ENCODE measurements at places on chromosomes 5 and 9.

DNA sequence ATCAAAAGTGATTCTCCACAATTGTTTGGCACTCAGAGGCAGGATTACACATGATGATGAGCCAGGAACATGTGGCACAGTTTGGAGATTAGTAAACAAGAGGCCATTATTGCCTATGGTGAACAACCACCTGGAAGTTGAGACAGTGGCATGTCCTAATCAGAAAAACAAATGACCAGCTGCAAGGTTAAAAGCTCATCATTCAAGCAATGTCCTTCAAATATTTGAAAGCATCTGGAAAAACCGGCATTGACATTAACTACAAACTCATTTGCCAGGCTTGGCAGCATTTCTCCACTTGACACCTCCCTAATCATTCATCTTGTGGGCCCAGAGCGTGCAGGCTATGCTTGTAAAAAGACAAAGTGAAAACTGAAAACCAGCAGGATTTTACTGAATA, 80.6 kb upstream of the MEGF10 start:
- no peaks in the 10 kb centered on the region for H3K36me3 ChIP-seq
- DNase-seq, result no peak
- H3K27me3 ChIP-seq, result no peaks in the 10 kb centered on the region
- no peaks in the 10 kb centered on the region for H3K4me1 ChIP-seq

- no peak overlapping the region for H3K4me3 ChIP-seq
- no peaks in the 10 kb centered on the region for H3K27me3 ChIP-seq
- no peak for DNase-seq
- H3K27ac ChIP-seq, result no peak overlapping the region
These were observed 257.5 kb downstream of the AGTPBP1 start for GRCh38 chr9:85484235-85484634.

- no peak for DNase-seq
- no peak overlapping the region for H3K27ac ChIP-seq
- H3K4me3 ChIP-seq, result no peak overlapping the region
- H3K27me3 ChIP-seq, result no peaks in the 10 kb centered on the region
- H3K36me3 ChIP-seq, result no peaks in the 10 kb centered on the region
These were observed 178.4 kb downstream of the FANCC start for GRCh38 chr9:95139126-95139525.

- H3K36me3 ChIP-seq, result no peaks in the 10 kb centered on the region
- H3K4me3 ChIP-seq, result no peak overlapping the region
- H3K4me1 ChIP-seq, result no peaks in the 10 kb centered on the region
- no peak for DNase-seq
- no peaks in the 10 kb centered on the region for H3K27me3 ChIP-seq
These were observed 312.0 kb downstream of the TLE1 start for GRCh38 chr9:81377320-81377719.

DNA sequence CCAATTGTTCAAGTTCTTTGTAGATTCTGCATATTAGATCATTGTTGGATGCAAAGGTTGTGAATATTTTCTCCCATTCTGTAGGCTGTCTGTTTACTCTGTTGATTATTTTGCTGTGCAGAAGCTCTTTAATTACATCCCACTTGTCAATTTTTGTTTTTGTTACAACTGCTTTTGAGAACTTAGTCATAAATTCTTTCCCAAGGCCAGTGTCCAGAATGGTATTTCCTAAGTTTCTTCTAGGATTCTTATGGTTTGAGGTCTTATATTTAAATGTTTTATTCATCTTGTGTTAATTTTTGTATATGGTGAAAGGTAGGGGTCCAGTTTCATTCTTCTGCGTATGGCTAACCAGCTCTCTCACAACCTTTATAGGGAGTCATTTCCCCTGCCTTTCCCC, 116.5 kb downstream of the CPLANE1 start:
- H3K27me3 ChIP-seq, result no peaks in the 10 kb centered on the region
- DNase-seq, result no peak
- no peaks in the 10 kb centered on the region for H3K36me3 ChIP-seq
- H3K4me3 ChIP-seq, result no peak overlapping the region

DNA sequence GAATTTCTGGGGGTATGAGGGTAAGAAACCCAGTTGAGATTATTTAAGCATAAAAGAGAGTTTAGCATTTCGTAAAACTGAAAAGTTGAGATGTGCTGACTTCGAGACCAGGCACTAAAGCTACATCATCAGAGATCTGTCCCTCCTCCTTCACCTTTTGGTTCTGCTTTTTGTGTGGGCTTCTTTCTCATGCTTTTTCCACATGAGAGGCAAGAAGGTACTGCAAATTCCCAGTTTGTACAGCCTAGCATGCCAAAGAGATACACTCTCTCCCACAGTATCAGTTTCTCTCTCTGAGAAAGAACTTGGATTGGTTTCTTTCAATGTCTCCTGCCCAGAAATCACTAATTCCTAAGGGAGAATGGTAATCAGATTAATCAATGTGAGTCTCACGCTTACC, 584.7 kb downstream of the SEMA5A start:
- H3K27me3 ChIP-seq, result no peaks in the 10 kb centered on the region
- DNase-seq, result no peak
- no peaks in the 10 kb centered on the region for H3K4me1 ChIP-seq
- no peaks in the 10 kb centered on the region for H3K36me3 ChIP-seq
- H3K27ac ChIP-seq, result no peak overlapping the region
- H3K4me3 ChIP-seq, result no peak overlapping the region

DNA sequence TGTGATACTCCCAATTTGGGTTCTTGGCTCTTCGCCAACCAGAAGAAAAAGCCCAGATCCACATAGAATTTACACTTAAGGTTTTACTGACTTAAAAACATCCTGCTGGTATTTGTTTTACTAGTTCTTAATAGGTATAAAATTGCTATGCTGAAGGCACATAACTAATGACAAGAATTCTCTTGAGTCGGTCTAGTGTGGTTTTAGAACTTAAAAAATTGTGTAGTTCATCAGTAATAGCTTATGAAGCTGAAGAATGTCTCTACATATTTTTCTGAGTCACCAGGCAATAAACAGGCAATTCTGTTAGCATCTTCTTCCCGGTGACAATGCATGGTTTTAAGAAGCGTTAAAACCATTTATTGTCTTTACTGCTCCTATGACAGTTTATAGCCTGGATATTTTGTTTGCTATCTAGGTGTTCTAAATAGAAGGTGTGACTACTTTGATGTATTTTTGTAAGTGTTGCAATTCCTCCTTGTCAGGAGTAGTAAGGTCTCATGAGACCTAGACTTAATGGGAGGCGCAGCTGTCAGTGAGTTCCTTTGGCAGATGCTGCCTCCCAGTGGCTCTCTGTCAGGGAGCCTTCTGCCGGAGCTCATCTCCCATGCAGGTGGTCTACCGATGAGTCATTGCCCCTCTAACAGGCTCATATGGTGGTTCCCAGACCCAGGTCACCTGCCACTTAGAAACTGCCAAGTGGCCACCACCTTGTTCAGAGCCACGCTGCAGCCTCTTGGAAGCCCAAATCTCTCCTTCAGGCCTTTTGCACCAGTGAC, 173.8 kb downstream of the MAST4 start:
- H3K36me3 ChIP-seq, result no peaks in the 10 kb centered on the region
- no peak for DNase-seq
- H3K27ac ChIP-seq, result no peak overlapping the region
- H3K4me3 ChIP-seq, result no peak overlapping the region
- no peaks in the 10 kb centered on the region for H3K27me3 ChIP-seq

- H3K27ac ChIP-seq, result no peak overlapping the region
- H3K36me3 ChIP-seq, result no peaks in the 10 kb centered on the region
- no peaks in the 10 kb centered on the region for H3K4me1 ChIP-seq
- no peaks in the 10 kb centered on the region for H3K27me3 ChIP-seq
- DNase-seq, result no peak
These were observed 8.4 kb upstream of the CERCAM start for GRCh38 chr9:128412120-128412790.
